ENCODE measurements at places on chromosomes 7 and 10. TPM values are rescaled to one million over a fixed set of nuclear protein-coding genes. Genes with fewer than 3 reads are reported as not detected.

DNA sequence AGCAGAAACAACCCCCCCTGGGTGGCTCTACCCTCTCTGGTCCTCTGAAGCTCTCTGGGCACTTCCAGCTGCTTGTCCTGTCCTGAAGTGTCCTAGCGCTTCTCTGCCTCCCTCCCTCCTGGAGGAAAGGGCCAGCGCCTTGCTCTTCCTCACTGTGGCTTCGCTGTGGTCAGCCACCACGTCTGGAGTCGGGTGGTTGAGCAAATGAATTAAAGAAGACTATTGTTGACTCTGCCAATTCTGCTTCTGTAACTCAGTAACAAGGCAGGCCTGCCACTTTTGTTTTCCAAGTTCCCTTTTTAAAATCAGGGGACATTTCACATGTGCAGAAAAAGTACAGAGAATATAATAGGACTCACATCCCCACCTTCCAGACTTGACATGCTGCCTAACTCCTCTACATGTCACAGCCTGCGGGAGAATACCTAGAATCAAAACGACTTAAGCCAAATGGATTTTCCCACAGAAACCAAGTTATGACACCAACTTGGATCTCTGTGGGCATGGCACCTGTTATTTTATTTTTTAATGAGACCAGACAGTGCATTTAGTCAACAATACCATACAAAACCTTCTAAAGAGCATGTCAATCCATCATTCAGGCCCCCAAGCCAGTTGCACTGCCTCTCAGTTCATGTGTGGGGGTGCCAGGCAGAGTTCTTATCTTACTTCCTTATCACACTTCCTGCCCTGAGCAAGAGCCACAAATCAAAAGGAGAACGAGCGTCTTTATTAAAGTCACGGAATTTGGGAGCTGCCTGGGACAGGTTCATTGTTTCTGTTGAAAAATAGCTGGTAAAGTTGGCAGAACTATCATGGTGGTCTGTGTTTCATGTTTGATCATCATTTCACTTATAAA is 6.8 kb downstream of the FFAR4 start:
- H3K36me3 ChIP-seq = no peaks in the 10 kb centered on the region
- no peaks in the 10 kb centered on the region for H3K4me1 ChIP-seq
- DNase-seq = no peak
- H3K27me3 ChIP-seq = peaks cover 37% of the 10 kb centered on the region

DNA sequence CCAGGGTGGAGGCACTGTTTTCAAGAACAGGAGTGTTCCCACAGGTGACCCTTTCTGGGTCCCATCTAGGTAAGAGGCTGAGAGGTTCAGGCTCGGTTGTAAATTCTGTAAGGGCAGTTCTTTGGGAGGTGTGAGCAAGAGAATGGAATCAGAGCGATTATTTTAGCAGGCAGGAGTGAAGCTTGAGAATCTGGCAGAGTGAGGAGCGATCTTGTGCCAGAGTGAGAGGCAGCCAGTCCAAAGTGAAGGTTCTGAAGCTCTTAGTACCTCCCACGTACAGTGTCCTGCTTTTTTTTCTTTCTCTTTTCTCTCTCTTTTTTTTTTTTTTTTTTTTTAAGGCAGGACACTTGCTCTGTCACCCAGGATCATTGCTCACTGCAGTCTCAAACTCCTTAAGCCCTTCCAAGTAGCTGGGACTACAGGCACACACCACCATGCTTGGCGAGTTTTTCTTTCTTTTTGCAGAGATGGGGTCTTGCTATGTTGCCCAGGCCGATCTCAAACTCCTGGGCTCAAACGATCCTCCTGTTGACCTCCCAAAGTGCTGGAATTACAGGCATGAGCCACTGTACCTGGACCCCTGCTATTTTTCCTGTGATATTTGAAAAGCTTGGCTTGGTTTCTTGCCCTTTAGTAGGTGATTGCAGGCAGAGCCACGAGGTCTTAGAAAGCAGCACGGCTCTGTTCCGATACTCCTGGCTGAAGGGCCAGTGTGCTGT is 10.9 kb downstream of the POR start:
- DNase-seq = no peak
- H3K4me1 ChIP-seq = no peaks in the 10 kb centered on the region

GRCh38 chr7:27229448-27229847 is 13.2 kb upstream of the EVX1 start:
- no peaks in the 10 kb centered on the region for H3K36me3 ChIP-seq
- peaks cover 39% of the 10 kb centered on the region for H3K27me3 ChIP-seq
- H3K27ac ChIP-seq = no peak overlapping the region
- peaks cover 3% of the 10 kb centered on the region for H3K4me1 ChIP-seq
- no peak overlapping the region for H3K4me3 ChIP-seq
- no peak for DNase-seq

- H3K36me3 ChIP-seq = peaks cover 6% of the 10 kb centered on the region
- H3K4me3 ChIP-seq = no peak overlapping the region
- H3K27ac ChIP-seq = no peak overlapping the region
- no peak for DNase-seq
- no peaks in the 10 kb centered on the region for H3K27me3 ChIP-seq
Measured at GRCh38 chr7:130160455-130160854, 44.8 kb downstream of the TMEM209 start.

The UBE2H gene
- total RNA-seq = 62.6 TPM

The SERPINE1 gene
- total RNA-seq = 5.6 TPM

The SORCS3 gene
- total RNA-seq = 0.82 TPM

The EPDR1 gene
- total RNA-seq = 6.4 TPM

The GALNT17 gene
- 47.0 TPM for total RNA-seq

The GDF10 gene
- total RNA-seq = 0.19 TPM

All from H1 (cell line).